Activated CD4-positive, alpha-beta T cell treated with anti-CD3 and anti-CD28 coated beads, Interleukin-2, amount 10 ng/mL, durations not matched to agents 24 days and 14 days (primary cell): ENCODE measurements at places on chromosomes 16 and 17.

GRCh38 chr16:9159839-9160550 is 68.6 kb downstream of the HAPSTR1 start:
- H3K27me3 ChIP-seq, result peaks cover 6% of the 10 kb centered on the region
- no peak overlapping the region for H3K4me3 ChIP-seq
- peak; percentile 90 for DNase-seq
- H3K27ac ChIP-seq, result no peak overlapping the region
- H3K36me3 ChIP-seq, result no peaks in the 10 kb centered on the region
- peaks cover 8% of the 10 kb centered on the region for H3K4me1 ChIP-seq

GRCh38 chr17:19269106-19269505 is 31.9 kb downstream of the EPN2 start:
- H3K4me1 ChIP-seq, result peaks cover 5% of the 10 kb centered on the region
- no peak for DNase-seq
- no peak overlapping the region for H3K4me3 ChIP-seq
- H3K27ac ChIP-seq, result no peak overlapping the region

GRCh38 chr17:39678340-39679116 is 9.3 kb downstream of the PGAP3 start:
- H3K27ac ChIP-seq, result peak overlapping the region; percentile 13
- no peak for DNase-seq
- H3K36me3 ChIP-seq, result peaks cover 25% of the 10 kb centered on the region
- H3K27me3 ChIP-seq, result no peaks in the 10 kb centered on the region
- peaks cover 48% of the 10 kb centered on the region for H3K4me1 ChIP-seq

GRCh38 chr17:43418441-43419374 is 19.9 kb downstream of the ARL4D start:
- no peak overlapping the region for H3K4me3 ChIP-seq
- H3K27me3 ChIP-seq, result peaks cover 18% of the 10 kb centered on the region
- DNase-seq, result no peak
- no peaks in the 10 kb centered on the region for H3K36me3 ChIP-seq
- H3K27ac ChIP-seq, result no peak overlapping the region

DNA sequence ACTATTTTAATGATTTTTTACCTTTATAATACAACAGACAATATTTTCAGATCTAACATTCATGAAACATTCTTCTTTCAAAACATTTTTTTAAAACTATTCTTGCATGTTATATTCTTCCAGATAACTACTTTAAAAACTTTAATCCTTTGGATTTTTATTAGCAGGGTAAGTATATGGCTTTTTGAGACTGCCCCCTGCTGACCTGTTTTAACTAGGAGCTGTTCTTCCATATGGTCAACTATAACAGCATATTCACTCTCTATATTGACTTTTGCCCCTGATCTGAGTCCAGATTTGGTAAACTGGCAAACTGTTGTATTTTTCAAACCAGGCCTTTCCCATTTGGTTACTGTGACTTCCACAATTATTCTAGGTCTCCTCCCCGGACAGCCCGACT is 16.5 kb downstream of the ZNF18 start:
- no peaks in the 10 kb centered on the region for H3K27me3 ChIP-seq
- no peak for DNase-seq
- H3K27ac ChIP-seq, result no peak overlapping the region
- no peak overlapping the region for H3K4me3 ChIP-seq
- H3K36me3 ChIP-seq, result peaks cover 55% of the 10 kb centered on the region

GRCh38 chr17:80096561-80097021 is 4.8 kb upstream of the GAA start:
- peaks cover 15% of the 10 kb centered on the region for H3K4me1 ChIP-seq
- H3K27me3 ChIP-seq, result peaks cover 9% of the 10 kb centered on the region
- no peak for DNase-seq
- H3K36me3 ChIP-seq, result no peaks in the 10 kb centered on the region
- no peak overlapping the region for H3K27ac ChIP-seq

DNA sequence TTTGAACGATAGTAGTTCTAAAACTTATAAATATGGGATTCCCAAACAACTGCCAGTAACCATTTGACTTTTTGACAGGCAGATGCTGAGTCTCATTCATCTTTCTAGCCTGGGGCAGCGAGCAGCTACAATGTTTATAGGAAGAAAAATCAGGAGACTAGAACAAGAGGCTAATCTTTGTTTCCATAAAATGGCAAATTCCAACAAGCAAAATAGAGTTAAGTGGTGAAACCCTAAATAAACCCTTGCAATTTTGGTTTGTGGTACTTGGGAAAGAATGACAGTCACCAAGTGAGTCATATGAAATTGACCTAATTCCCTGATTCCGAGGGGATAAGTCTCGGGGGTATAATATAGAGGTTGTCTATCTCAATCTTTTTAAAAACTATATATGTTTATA is 27.3 kb upstream of the HS3ST2 start:
- H3K27me3 ChIP-seq, result peaks cover 9% of the 10 kb centered on the region
- no peak for DNase-seq
- no peak overlapping the region for H3K27ac ChIP-seq
- H3K4me1 ChIP-seq, result peaks cover 5% of the 10 kb centered on the region

- DNase-seq, result no peak
- H3K27me3 ChIP-seq, result peaks cover 4% of the 10 kb centered on the region
- H3K27ac ChIP-seq, result no peak overlapping the region
- H3K36me3 ChIP-seq, result peaks cover 9% of the 10 kb centered on the region
- H3K4me3 ChIP-seq, result no peak overlapping the region
Observed at GRCh38 chr17:32651084-32651483, 164.3 kb downstream of the CDK5R1 start.
